ENCODE measurements at places on chromosomes 13 and 19. TPM values are rescaled to one million over a fixed set of nuclear protein-coding genes. Genes with fewer than 3 reads are reported as not detected.

The SIGLEC12 gene
- not detected for total RNA-seq

The GDF15 gene
- 62.6 TPM for total RNA-seq

The COL5A3 gene
- 4.2 TPM for total RNA-seq

The HTR2A gene
- total RNA-seq, result not detected

The CEBPG gene
- 43.4 TPM for total RNA-seq

The CFD gene
- total RNA-seq, result 19.0 TPM

The FFAR1 gene
- total RNA-seq, result not detected

The CRTC1 gene
- 2.2 TPM for total RNA-seq

The GRK1 gene
- total RNA-seq, result 0.02 TPM

The VSTM2B gene
- not detected for total RNA-seq

The ACP7 gene
- 0.23 TPM for total RNA-seq

The FAM216B gene
- not detected for total RNA-seq

The LILRA1 gene
- total RNA-seq, result not detected

The LYL1 gene
- total RNA-seq, result 0.45 TPM

The WTIP gene
- total RNA-seq, result 32.8 TPM

The KLK4 gene
- 0.07 TPM for total RNA-seq

The SHC2 gene
- 0.82 TPM for total RNA-seq

The CCDC169 gene
- 0.55 TPM for total RNA-seq

The ELSPBP1 gene
- total RNA-seq, result not detected

The MYBPC2 gene
- not detected for total RNA-seq

The PROSER1 gene
- 13.9 TPM for total RNA-seq

The ZNF546 gene
- 2.0 TPM for total RNA-seq

The CRB3 gene
- 6.0 TPM for total RNA-seq

The ZNF439 gene
- not detected for total RNA-seq

The PSG3 gene
- 0.16 TPM for total RNA-seq

The EFNB2 gene
- 2.2 TPM for total RNA-seq

The KLK8 gene
- not detected for total RNA-seq

The NLRP7 gene
- total RNA-seq, result not detected

The DOCK6 gene
- 8.6 TPM for total RNA-seq

The NAA16 gene
- total RNA-seq, result 11.0 TPM

The SHISA2 gene
- not detected for total RNA-seq

The ZNF708 gene
- total RNA-seq, result 1.3 TPM

The INSR gene
- 3.1 TPM for total RNA-seq

The MBD3L2 gene
- total RNA-seq, result not detected

The IQCN gene
- 0.55 TPM for total RNA-seq

The LGALS14 gene
- not detected for total RNA-seq

The TEX26 gene
- not detected for total RNA-seq

The KLK15 gene
- total RNA-seq, result not detected
